ENCODE measurements at places on chromosomes 12 and 14.
A peak's percentile ranks its signal among the peaks of the same experiment; 100 is the strongest.

- no peak for DNase-seq
Observed at GRCh38 chr14:42947991-42948390, 1341.3 kb downstream of the LRFN5 start.

GRCh38 chr14:26330982-26331381, 266.9 kb downstream of the NOVA1 start:
- no peak for DNase-seq

- DNase-seq: no peak
Observed at GRCh38 chr12:47343684-47344567, 264.2 kb upstream of the AMIGO2 start.

- peak; percentile 51 for DNase-seq
Observed at GRCh38 chr12:3820122-3820521, 53.1 kb downstream of the PARP11 start.

- DNase-seq: no peak
Observed at GRCh38 chr12:41141104-41141503, 47.0 kb upstream of the PDZRN4 start.

DNA sequence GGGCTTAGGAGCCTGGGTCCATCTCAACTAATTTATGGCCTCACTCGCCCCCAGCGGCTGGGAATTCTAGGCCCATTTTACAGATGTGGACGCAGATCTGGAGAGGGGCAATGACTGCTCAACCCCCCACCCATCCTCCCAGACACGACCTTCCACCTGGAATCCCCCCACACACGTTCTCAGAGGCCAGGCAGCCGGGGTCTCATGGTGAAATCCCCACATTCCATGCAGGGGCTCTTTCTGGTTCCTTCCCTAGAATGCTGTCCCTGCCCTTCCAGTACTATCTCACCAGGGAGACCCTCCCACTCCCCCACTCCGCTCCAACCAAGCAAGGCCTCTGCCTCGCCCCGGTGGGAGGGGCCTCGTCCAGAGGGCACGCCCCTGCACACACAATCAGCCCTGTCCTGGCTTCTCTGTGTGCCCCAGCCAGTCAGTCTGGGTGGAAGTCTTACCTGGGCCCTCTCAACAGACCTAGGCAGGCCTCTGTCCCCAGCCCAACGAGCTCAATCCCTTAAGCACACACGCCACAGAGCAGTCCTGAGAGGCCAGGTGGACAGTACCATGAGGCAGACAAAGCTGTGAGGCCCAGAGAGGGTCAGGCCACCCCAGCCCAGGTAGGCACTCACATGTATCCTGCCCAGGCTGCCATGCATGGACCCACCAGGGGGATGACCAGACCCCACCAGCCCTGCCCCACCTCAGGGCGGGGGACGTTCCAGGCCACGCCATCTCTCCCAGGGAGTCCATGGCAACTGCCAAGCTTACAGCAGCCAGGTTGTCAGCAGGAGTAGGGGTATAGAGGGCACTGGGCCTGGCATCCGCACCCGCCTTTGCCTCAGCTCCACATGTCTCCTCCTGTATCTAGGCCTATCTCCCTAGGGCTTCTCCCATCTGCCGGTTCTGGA, 1.3 kb upstream of the ANKRD9 start:
- no peak for DNase-seq

GRCh38 chr12:99176871-99177270, 470.7 kb upstream of the GARIN6 start:
- no peak for DNase-seq

DNA sequence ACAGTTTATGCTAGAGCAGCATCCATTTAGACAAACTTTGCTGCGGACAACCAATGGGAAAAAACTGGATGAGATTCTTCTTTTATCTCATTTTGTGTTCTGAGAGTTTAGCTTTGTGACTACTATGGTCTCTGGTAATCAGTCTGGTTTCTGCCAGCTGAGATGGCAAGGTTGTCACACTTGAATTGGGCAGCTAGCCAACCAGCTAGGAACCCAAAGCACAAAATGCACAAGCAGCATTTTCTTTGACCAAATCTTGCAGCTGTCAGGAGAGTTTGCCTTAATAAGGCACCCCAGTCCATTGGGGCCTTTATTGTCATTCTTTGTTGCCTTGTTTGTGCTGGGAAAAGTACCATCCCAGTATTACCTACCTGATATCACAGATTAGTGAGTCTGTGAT, 34.0 kb upstream of the ETV6 start:
- DNase-seq: no peak

DNA sequence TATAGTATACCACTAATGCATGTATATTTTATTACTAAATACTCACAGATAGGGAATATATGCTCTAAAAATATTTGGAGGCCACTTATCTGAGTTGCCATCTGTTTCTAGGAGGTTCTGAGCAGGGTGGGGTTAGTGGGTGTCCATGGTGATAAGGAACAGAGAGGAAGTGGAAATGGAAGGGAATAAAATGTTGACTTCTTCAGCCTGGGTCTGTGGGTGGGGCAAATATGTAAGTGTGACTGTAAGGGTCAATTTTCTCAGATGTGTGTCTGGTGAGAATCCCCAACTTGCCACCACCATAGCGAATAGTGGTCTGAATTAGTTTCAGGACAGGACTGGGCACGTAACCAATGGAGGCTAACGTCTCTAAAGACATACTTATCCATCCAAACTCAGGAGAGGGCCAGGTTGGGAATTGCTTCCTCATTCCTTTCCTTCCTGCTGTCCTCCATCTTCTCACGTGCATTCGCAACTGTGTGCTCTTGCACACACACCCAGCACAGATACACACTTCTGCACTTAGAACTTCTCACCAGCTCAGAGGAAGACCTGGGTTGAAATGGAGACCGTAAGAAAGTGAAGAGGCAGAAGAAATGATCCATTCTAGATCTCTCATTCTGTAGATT, 54.2 kb upstream of the GZMB start:
- DNase-seq: no peak
